ENCODE measurements at places on chromosomes 3 and 15.

GRCh38 chr3:113802795-113803455, 35.7 kb upstream of the GRAMD1C start:
- DNase-seq = no peak

DNA sequence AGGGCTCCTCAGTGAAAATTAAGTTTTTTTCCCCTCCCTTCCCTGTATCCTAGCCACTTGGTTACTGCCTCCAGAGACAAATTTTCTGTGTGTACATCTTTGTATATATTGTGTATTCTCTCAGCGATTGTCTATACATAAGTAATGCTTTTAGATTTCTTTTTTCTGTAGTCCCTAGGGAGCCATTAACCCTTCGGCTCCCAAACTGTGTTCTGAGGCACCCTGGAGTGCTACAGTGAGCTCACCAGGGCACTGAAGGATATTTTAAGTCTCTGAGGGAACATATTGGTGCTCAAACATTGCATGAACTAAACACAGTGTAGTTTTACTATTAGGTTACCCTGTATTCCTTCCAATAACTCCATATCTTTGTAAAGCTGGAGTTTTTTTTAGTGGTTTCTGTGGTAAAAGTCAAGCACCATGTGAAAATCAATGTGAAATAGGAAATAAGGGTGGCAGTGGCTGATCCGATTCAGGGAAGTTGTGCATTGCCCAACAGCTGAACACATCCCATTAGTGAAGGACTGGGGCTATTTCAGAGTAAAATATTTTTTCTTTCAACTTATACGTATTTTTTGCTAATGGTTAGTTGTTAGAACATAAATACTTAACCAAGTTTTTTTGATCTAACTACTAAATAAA, 43.0 kb downstream of the USP13 start:
- DNase-seq = no peak

DNA sequence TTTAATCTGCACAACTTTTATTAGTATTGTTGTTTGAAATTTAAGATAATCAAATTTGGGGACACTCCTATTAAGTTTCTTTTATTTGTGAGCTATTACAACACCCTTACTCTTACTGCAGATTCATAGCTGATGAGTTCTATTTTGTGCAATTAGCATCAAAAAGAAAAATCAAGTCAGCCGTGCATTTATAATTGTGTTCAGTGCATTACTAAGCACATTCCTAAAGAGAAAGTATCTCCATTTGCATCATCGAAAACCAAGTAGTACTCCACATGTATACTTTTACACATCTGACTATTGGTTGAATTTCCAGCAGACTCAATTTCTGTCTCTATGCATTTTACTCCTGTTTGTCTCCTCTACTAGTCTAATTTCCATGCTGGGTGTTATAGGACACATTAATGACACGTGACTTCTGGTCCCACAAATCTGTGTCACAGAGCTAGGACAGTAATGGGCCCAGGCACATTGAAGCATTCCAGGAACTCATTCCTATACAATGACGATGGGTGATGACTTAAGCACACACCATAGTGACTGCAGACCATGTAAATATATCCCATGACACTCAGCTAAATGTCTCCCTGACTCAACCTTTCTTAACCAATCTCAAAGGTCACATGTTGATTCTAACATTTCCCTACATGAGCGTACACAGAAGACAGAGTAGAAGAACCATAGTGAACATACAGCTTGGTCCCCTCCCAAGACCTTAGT, 477.5 kb downstream of the LPP start:
- no peak for DNase-seq

GRCh38 chr15:52559575-52559974, 9.3 kb downstream of the ARPP19 start:
- no peak for DNase-seq

DNA sequence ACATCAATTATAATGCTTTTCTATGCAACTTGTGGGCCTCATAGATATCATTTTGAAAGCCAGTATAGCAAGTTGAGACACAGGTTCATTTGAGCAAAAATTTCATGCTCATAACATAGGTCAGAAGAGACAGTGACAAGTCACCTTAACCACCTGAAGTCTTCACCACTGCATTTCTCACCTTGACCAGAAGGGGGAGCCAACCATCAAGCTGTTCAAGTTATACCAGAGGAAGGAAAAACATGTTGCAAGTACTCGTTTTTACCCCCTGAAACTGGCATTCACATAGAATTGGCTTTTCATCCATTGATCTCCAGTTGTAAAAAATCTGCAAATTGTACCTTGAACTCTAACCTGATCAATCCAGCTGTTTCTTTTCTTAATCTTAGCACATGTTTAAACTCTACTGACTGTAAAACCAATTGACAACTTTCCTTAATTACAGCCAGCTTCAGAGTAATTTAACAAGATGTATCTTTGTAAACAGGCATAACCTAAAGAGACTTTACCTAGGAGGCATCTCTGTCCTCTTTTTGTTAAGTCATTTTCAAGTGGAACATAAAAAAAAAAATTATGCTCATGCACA, 1.4 kb downstream of the LMOD3 start:
- peak; percentile 82 for DNase-seq

- DNase-seq = no peak
Observed at GRCh38 chr3:97983933-97984491, 11.8 kb upstream of the RIOX2 start.

DNA sequence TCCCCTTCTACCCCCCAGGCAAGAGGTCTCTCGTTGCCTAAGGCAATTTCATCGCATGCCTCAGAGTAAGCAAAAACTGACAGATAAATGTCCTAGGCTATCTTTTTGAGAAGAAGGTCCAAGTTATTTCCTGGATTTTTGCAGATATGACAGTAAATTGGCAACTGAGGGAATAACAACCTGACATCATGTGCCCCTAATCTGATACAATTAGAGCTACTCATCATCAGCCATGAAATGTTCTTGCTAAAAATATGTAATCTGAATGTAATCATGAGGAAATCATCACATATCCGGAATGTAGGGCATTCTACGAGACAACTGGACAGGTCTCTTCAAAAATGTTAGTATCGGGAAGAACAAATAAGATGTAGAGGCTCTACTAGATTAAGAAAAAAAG, 44.1 kb downstream of the TNIK start:
- no peak for DNase-seq

- no peak for DNase-seq
Observed at GRCh38 chr3:16545413-16546185, 32.1 kb upstream of the RFTN1 start.

DNA sequence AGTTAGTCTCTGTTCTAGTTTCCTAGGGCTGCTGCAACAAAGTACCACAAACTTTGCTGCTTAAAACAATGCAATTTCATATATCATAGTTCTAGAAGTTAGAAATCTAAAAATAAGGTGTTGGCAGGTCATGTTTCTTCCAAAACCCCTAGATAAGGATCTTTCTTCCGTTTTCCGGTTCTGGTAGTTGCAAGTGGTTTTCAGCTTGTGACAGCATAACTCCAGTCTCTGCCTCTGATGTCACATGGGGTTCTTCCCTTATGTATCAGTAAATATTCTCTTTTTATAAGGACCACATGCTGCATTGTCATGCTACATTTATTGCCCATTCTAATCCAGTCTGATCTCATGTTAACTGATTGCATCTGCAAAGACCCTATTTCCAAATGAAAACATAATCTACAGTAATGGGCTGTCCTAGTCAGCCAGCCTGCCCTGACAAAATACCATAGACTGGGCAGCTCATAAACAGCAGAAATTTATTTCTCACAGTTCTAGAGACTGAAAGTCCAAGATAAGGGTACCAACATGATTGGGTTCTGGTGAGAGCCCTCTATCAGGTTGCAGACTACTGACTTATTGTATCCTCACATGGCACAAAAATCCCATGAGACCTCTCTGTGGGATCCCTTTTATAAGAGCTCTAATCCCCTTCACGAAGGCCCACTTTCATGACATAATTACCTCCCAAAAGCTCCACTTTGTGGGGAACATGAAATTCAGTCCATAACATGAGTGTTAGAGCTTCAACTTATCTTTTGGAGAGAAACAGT, 642.0 kb upstream of the NAALADL2 start:
- DNase-seq = no peak

- DNase-seq = no peak
Observed at GRCh38 chr3:32457971-32458471, 44.6 kb downstream of the CMTM6 start.

DNA sequence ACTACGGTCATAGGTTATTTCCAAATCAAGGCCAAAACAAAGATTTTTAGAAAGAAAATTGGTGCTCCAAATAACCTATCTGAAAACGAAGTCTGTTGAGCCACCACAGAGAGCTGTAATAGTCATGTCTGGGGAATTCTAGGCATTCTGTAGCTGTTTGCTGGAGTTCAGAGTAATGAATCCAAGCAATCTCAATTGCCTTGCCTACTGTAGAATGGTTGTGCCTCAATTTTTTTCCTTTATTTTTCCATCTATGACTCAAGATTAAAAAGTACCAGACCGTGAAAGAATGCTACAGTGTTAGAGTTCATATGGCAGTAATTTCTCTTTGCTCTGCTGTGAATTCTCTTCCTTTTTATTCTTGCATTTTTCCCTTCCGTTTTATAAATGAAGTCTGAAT, 1007.2 kb upstream of the ALCAM start:
- DNase-seq = no peak

DNA sequence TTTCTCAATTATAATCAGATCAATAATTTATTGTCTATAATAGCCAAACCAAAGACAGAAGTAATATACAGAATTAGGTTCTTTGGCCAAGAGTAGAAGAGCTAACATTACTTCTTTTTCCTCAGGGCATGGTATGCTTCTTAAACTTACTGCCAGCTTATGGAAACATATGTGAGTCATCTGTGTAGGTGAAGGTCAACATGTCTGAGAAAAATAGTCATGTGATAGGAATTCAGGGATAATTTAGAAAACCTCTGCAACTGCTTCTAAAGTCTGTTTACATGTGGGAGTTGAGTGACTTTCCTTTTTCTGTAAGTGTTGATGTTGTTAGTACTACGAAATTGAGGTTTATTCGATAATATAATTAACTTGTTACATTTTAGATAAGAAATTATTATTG, 19.2 kb upstream of the MAP6D1 start:
- no peak for DNase-seq

DNA sequence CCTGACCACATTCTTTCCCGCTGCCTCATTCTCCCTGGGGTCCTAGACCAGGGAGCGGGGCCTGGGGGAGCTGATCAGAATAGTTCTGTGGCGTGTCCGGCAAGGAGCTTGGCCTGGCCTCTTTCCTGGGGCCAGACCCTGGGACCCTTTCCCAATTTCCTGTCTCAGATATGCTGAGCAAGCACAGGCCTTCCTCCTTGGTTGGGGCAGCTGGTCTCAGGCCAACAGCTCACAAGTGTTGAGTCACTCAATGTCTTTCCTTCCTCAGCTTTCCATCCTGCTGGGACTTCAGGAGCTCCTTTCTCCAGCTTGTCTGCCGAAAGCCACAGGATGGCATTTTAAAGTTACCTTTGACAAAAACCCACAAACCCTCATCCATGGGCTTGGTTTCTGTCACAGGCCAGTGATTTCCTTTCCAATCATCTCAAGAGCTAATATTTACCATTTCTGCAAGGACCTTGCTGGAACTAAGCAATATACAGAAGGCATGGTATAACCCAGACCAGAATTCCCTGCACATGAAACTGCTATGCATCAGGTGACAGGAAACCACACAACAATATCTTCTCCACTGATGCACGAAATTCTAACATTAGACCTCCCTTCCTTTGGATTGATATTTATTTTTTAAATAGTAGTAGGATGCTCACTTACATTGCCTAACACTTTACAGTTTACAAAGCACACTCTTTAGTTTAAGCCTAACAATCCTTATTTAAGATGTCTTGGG, 19.5 kb upstream of the TIMP4 start:
- DNase-seq = no peak

- no peak for DNase-seq
Observed at GRCh38 chr3:111737047-111737705, 121.9 kb upstream of the PHLDB2 start.

GRCh38 chr3:42685363-42685881, at the start of gene KLHL40:
TSS of gene KLHL40 (plus strand) at chr3:42685537. CDS start at chr3:42685619, 82 bp downstream.
- DNase-seq = no peak

DNA sequence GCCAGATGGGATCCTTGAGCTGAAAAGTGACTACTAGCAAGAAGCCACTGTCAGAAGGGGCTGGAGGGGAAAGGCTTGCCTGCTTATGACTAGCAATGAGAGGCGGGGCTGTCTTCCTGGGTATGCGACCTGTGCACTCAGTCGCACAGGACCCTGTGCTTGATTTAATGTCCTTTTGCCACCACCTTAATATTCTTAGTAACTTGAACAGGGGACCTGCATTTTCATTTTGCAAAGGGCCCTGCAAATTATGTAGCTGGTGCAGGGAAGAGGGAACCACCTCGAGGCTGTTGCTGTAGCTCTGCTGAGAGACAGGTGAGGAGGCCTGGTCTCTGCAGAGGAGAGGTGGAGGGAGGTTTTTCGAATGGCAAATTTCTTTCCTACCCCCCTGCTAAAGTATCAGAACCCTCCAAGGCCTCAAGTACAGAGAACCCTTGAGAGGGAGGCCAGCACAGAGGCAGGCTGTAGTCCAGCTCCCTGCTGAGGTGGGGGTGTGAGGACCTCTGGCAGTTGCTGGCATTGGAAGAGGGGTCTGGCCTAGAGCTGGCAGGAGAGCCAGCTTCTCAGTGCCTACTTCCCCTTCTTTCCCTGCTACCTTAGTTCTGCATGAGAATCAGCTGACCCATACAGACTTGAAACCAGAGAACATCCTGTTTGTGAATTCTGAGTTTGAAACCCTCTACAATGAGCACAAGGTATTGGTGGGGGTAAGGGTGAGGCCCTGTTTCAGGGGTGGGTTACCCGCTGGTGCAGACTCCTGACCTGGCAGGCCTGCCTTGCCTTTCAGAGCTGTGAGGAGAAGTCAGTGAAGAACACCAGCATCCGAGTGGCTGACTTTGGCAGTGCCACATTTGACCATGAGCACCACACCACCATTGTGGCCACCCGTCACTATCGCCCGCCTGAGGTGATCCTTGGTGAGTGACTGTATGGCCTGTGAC, 11.4 kb downstream of the CLK3 start:
- DNase-seq = no peak

DNA sequence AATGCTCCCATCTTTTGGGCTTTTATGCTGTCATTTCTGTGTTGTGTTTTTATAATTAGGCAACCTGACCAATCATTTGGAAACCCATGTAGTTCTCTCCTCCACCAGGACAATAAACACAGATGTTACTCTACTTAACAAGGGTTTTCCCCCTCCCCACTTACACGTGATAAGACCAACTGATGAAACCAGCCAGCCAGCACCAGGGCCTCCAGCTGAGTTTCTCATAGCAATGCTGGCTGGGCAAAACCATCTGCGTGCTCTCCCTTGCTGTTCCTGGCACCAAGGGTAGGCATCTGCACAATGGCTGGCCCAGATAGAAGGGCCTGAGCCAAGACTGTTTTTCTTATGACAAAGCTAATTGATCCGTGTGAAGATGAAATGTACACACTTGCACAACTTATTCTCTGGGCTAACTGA, 310.4 kb downstream of the PLCL2 start:
- no peak for DNase-seq

DNA sequence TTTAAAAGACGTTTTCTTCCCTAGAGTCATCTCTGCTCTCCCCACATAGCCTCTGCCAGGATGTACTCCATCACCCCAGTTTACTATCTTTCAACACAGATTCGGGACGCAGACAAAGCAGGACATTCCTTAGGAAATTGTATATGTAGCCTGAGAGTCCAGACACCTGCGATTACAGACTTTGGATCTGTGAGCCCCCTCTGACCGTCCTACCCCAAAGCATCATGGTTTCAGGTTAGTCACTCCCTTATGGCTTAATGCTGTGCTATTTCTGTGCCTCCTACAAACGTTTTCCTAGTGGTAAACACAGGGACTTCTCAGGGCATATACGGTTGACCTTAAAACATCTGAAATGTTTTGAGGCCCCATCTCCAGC, 234.0 kb upstream of the BHLHE40 start:
- no peak for DNase-seq

Data from stimulated activated CD4-positive, alpha-beta T cell treated with anti-CD3 and anti-CD28 coated beads, Interleukin-2, amount 100 ng/mL, for 48 hours (primary cell).